Activated B cell treated with CpG ODN at 0.5 μM for 24 hours (primary cell): ENCODE measurements at places on chromosomes 2 and 18.

- DNase-seq = no peak
Measured at GRCh38 chr2:196079052-196079451, 10.4 kb upstream of the DNAH7 start.

DNA sequence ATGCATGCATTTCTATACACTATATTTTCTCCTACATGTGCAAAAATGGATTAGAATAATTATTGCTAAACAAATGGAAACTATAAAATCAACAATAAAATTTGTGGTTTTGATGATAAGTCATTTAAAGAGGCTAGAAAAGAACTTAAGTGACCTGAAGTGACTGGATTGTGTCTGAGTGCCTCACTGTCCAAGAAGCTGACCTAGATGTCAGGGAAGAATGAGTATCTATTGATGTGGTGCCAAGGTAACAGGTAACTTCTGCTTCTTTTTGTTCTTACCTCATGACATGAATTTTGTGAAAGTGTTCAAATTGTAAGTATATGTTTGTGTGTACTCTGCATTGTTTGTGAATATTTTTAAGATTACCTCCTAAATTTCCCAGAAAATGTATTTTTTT lies 1623.9 kb upstream of the ACVR2A start:
- no peak for DNase-seq

- no peak for DNase-seq
Measured at GRCh38 chr18:63175264-63175663, 144.3 kb downstream of the BCL2 start.

DNA sequence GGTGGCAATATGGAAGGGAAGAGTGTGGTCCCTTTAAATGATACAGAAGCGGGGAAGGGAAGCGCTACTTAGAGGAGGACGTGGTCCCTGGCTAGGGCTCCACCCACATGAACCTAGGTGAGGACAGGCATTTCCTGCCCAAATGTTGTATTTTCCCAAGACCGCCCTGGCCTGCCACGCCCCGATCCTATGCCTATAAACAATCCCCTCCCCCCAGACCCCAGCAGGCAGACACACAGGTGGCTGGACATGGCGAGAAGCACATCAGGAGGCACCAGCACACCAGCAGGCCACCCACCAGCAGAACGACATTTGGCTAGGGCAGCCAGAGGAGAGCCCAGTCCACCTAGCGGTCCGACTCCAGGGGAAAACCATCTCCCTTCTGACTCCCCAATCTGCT lies 47.2 kb downstream of the METTL8 start:
- DNase-seq = no peak
